ENCODE measurements at places on chromosomes 3 and 15.

DNA sequence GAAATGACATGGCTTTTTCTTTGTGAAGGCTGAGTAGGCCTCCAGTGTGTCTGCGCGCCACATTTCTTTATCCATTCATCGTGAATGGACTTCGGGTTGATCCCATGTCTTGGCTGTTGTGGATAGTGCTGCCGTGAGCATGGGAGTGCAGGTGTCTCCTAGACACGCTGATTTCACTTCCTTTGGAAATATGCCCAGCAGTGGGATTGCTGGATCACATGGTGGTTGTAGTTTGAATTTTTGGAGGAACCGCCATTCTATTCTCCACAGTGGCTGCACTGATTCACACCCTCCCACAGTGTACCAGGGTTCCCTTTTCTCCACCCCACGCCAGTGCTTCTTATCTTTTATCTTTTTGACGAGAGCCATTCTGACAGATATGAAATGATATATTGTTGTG is 171.7 kb downstream of the NSMCE3 start:
- DNase-seq: no peak

GRCh38 chr3:64342940-64343688 is 117.8 kb upstream of the PRICKLE2 start:
- DNase-seq: peak; percentile 87

- DNase-seq: no peak
Measured at GRCh38 chr15:65981837-65982626, 112.7 kb downstream of the RAB11A start.

GRCh38 chr15:94070356-94071295 is 160.7 kb upstream of the MCTP2 start:
- DNase-seq: no peak

DNA sequence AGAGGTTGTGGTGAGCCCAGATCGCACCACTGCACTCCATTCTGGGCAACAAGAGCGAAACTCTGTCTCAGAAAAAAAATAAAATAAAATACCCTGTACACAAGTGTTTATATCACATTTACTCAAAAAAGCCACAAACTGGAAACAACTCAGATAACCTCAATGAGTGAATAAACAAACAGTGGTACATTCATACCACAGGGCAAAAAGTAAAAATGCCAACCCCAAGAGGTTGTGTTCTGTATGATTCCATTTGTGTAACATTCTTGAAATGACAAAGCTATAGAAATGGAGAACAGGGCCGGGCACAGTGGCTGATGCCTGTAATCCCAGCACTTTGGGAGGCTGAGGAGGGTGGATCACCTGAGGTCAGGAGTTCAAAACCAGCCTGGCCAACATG is 12.9 kb downstream of the EDC3 start:
- no peak for DNase-seq

DNA sequence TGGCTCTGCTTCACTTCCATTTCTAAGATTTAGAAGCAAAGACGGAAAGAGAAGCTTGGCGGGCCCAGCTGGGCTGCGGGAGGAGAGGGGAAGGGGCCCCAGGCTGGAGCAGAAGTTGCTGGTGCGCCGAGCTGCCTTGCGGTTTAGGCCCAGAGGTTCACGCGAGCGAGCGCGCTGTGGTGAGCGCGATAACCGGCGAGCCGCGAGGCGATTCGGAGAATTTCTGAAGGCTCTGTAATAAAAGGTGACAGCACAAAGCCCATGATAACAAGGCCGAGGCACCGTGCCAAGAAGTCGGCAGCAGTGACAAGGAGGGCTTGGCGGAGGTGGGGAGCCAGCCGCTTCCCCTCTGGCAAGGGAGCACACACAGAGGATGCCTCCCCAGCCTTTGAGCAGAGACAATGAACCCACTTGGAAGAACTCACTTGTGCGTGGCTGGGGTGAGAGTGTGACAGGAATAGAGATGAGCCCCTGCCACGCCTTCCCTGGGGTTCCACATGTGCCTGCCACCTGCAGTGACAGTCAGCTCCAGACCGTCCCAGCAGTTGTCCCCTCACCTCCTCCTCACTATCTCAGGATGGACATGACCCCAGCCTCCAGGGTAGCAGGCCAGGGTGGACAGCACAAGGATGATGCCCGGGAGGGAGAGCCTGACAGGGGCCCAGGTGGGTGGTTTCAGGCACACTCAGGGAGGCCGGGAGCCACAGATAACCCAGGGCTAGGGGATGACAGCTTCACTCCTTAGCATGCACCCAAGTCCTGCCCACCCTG is 315.2 kb downstream of the UACA start:
- DNase-seq: peak; percentile 28

- no peak for DNase-seq
Measured at GRCh38 chr3:60202052-60202726, 1049.1 kb downstream of the FHIT start.

DNA sequence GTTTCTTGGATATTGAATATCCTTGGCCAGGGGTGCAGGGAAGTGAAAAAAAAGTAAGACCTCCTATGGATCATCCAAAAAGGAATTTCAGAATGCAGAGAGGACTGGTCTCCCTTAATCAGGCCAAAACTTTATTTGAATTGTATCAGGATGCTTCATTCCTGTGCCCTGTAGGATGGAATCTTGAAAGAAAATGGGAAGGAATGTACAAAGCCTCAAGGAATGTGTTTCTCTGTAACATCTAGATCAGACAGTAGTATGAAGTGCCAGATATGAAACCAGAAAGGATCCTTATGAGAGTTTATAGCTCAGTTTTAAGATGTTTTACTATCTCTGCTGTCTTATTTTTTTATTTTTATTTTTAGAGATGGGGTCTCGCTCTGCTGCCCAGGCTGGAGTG is 6.5 kb upstream of the GSK3B start:
- DNase-seq: no peak

GRCh38 chr3:160451602-160452001 is 2.0 kb upstream of the TRIM59 start:
- no peak for DNase-seq

DNA sequence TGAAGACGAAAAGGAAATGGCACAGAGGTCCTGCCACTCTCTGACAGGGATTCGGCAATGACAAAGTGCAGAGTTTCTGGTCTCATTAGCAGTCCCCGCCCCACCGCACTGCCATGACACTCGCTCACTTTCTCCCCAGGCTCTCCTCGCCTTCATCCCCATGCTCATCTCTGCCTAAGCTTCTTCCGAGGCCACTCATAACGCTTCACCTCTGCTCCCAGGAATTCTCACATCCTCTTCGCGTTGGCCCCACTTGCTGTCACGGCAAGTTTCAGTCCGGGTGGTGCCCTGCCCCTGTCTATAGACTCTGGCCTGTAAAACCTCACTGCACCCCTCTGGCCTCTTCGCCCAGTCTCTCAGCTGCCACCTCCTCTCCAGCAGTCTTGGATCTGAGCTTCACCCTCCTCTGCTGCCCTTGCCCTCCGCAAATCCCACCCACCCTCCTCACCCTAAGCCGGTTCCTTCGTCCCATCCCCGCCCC is 654 bp downstream of the RUBCN start:
- DNase-seq: no peak

GRCh38 chr3:179898024-179898423 is 138.7 kb downstream of the PEX5L start:
- DNase-seq: peak; percentile 53

All from cardiac muscle cell (in vitro differentiated cells and primary cell).